ENCODE measurements at places on chromosomes 7 and 10. TPM values are rescaled to one million over a fixed set of nuclear protein-coding genes. Genes with fewer than 3 reads are reported as not detected.

The CHN2 gene
- 12.3 TPM for polyA plus RNA-seq

GRCh38 chr7:155593461-155594162 is 47.3 kb upstream of the CNPY1 start:
- no peak for DNase-seq

The GNG11 gene
- polyA plus RNA-seq, result 18.0 TPM

GRCh38 chr10:61842755-61843497 is 58.6 kb upstream of the ARID5B start:
- DNase-seq, result no peak

DNA sequence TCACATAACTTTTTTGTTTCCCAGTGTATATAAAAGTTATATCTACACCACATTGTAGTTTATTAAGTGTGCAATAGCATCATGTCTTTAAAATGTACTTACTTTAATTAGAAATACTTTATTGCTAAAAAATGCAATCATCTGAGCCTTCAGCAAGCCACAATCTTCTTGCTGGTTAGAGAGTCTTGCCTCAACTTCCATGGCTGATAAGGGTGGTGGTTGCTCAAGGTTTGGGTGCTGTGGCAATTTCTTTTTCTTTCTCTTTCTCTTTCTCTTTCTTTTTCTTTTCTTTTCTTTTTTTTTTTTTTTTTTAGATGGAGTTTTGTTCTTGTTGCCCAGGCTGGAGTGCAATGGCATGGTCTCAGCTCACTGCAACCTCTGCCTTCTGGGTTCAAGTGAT is 360.0 kb downstream of the MAGI2 start:
- DNase-seq, result no peak

The MSMB gene
- polyA plus RNA-seq, result 11.0 TPM

The WAPL gene
- 19.4 TPM for polyA plus RNA-seq

DNA sequence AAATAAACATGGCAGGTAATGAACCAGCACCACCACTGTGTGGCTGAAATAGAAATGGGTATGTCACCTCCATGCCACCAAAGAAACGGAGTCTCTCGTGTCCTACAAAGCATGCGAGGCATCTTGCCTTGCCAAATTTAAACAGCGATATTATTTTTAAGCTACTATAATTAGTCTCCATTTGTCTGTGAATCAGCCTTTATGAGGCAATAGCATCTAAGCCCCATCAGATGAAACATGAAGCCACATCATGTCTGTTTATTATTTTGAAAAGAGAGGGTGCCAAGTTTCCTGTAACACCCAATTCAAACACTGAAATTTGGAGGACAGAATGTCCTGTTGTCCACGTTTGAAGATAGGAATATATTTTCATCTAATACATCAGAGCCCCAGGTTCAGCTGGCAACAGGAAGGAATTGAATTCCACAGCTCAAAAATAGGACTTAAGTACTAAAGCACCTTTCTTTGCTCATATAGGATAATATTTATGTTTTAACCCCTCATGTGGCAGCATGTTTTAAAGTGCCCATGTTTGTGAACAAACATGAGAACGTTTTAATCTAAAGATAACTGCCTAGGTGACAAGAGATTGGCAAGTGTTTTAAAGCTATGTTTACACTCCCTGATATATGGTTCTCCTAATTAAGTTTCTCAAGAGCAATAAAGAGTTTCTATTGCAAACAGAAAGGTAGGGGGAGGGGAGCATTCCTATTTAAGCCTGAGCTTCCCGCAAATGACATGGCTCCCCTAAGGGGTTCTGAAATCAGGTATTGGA is 86.8 kb downstream of the SORBS1 start:
- peak; percentile 70 for DNase-seq

The PLAC9 gene
- 92.9 TPM for polyA plus RNA-seq

- no peak for DNase-seq
These were observed 285.8 kb upstream of the SP4 start for GRCh38 chr7:21142081-21142480.

The NACAD gene
- 3.9 TPM for polyA plus RNA-seq

The MNX1 gene
- 1.4 TPM for polyA plus RNA-seq

DNA sequence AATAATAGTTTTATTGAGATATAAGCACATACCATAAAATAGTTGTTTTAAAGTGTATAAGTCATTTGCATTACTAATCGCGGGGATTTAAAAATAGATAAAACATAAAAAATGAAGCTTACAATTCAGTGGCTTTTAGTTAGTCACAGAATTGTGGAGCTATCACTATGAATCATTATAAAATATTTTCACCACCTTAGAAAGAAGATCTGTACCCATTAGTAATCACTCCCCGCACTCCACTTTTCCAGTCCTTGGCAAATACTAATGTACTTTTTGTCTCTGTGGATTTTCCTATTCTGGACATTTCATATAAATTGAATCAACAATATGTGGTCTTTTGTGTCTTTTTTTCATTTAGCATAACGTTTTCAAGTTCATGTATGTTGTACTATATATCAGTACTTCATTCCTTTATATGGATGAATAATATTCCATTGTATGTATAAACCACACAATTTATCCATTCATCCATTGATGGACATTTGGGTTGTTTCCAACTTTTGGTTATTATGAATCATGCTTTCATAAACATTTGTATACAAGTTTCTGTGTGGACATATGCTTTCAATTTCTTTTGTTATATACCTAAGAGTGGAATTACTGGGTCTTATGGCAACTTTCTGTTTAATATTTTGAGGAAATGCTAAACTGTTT is 162.5 kb downstream of the MAGI2 start:
- DNase-seq, result no peak

The LRRC18 gene
- not detected for polyA plus RNA-seq

GRCh38 chr10:109877546-109877945 is 45.8 kb downstream of the XPNPEP1 start:
- no peak for DNase-seq

DNA sequence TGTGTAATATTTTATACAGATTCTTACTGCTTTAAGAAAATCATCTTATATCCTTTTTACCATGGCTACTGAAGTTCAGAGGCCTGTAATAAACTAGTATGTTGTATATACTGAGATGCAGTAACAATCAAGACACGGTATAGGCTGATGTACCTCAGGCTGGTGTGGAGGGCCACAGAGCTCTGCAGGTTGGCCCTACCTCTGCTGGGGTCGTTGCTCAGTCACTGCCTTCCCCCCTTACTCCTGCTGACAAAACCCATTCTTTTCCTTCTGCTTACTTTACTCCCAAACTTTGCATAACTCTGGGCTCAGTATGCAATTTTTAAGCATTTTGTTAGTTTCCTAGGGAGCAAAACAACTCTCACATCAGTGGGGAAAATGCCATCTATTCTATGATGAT is 200.1 kb upstream of the FOXP2 start:
- DNase-seq, result no peak

- no peak for DNase-seq
These were observed 18.5 kb upstream of the SERPINE1 start for GRCh38 chr7:101108330-101108857.

GRCh38 chr10:8544057-8544380 is 489.5 kb downstream of the GATA3 start:
- DNase-seq, result peak; percentile 11

The LAMB4 gene
- 3.1 TPM for polyA plus RNA-seq

DNA sequence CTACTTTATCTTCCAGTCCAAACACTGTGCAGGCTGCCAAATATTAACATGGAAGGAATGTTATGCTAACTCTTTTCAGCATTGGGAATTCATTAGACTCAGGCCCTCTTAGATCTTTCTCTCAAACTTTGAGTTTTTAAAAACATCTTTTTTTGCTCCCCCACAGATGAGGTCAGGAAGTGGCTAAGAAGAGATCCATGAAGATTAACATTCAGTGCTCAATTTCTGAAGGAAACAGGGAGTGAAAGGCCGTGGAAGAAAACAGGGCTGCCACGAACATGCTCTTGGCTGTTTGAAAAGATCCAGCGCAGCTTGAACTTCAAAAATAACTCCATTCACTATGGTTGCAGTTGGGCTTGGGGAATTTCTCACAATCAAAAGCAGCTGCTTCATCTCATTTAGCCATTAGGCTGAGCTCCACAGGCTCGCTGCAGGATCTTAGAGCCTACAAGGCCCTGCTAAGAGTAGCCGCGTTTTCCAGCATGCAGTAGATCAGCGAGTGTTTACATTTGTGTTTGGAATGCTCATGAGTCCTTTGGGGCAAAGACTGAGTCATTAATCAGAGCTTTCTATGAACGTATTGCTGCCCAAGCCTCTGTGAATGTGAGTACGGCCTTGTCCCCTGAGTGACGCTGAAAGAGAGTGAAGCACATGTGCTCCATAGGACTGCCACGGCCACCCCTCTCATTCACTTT is 41.2 kb upstream of the TNS3 start:
- DNase-seq, result peak; percentile 85

The DGKB gene
- 0.35 TPM for polyA plus RNA-seq

GRCh38 chr10:131568866-131569265 is 257.3 kb upstream of the TCERG1L start:
- DNase-seq, result no peak

DNA sequence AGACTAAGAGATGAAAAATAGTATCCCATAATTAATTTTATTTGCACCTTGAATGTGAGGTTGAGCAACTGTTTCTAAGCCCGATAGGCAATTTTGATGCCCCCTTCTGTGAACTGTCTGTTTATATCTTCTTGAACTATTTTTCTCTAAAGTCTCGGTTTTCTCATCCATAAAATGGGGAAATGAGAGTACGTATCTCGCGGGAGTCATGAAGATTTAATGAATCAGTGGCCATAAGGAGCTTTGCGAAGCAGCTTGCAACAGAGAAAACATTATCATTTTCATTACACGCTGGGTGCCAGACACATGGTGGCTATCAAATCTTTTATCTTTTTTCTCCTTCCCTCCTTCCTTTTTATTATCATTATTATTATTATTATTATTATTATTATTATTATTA is 108.1 kb upstream of the CARD11 start:
- no peak for DNase-seq

DNA sequence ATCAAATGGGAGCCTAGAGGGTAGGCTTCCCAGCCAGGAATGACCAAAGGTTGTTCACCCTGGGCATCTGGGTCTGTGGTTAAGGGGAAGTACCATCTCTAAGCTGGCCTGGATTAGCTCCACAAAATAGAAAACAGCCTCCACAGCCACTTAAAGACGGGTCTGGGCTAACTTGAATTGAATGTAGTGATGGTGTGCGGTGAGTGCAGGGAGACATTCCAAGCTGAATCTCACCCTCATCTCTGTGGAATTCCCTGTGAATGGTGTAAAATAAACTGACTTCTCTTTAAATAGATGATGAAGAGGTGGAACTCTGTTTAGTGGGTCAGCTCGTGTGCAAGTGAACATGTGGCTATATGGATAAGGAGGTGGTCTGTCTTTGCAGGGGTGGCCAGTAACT is 251.0 kb downstream of the DYNC1I1 start:
- DNase-seq, result no peak

DNA sequence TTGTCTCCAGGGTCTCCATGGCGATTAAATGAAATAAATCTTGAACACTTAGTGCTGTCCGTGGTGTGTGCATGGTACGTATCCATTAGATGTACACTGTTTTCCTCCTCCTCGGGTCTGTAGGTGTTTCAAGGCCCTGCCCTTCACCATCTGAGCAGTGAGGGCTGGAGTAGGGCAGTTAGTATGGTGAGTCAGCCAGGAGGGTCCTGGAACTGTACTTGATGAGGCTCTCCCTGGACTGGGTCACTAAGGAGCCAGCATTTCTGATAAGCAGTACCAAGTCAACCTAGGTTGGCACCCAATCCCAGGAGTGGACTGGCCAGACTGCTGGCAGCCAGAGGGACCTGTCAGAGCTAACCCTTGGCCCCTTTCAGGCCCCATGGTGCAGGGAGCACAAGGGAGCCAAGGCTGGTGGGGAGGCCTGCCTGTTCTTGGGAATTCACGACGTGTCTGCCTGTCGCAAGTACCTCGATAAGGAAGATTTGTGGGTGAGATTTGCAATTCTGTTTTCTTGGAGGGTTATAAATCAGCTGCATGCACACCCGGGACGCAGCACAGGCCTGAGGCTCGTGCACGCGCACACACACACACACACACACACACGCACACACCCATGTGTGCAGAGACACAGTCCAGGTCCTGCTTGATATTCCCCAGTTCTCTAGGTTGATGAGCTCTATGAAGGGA is 114.2 kb downstream of the ZMIZ1 start:
- peak; percentile 47 for DNase-seq

The SEPHS1 gene
- polyA plus RNA-seq, result 41.5 TPM

- no peak for DNase-seq
These were observed 49.7 kb downstream of the UNC5B start for GRCh38 chr10:71262027-71262426.

The SLC16A9 gene
- 2.0 TPM for polyA plus RNA-seq

- no peak for DNase-seq
These were observed 48.2 kb upstream of the FXYD4 start for GRCh38 chr10:43323245-43323644.

The XRCC2 gene
- 1.2 TPM for polyA plus RNA-seq

GRCh38 chr10:112588225-112588990 is 141.4 kb downstream of the VTI1A start:
- no peak for DNase-seq

DNA sequence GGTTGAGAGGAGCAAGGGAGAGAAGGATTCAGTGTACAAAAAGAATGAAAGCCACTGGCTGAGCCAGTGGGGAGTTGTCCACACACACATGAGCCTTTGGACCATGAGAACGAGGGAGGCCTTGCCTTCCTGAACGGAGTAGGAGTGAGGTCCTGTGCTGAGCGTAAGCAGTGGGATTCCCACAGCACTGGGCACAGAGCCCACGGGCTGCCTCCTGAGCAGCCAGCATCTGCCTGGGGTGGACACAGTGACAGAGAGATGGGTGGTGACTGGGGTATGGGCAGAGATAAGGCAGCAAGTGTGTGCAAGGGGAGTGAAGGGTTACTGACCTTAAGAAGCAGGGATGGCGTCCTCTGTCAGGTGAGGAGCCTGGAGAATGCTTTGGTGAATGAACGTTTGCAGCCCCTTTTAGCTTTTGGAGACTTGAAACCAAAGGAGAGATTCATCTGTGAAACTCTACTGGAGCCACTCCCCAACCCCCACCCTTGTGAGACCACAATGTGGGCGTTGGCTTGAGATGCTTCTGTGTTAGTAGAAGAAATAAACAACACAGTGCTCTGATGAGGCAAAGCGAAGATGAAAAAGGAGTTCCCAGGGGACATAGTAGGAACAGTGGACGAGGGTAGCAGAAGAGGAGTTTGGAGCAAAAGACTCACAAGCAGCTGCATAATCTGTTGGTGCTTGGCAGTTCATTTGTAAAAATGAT is 56.5 kb downstream of the FIGNL1 start:
- no peak for DNase-seq

The CCDC146 gene
- 2.4 TPM for polyA plus RNA-seq

DNA sequence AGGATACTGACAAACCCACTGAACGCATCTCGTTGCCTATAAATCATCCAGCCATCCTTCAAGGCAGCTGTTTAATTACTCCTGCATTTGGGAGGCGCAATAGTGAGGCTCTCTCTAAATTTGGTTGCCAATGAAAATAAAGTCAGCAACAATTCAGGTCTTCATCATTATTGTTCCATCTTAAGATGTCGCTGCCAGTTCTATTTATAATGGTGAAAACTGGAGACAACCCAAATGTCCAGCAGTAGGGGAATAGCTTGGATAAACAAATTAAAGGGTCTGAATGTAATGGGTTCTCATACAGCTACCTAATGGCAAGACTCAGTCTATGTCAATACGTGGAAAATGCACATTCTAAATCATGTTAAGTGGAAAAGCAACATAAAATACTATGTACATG is 120.1 kb upstream of the PLXNA4 start:
- no peak for DNase-seq

GRCh38 chr10:43076311-43076875 is 476 bp upstream of the RET start:
- no peak for DNase-seq

GRCh38 chr10:118980870-118981269 is 48.6 kb upstream of the NANOS1 start:
- no peak for DNase-seq

- DNase-seq, result no peak
These were observed 57.2 kb upstream of the ANK3 start for GRCh38 chr10:60446851-60447250.

All from hepatocyte (in vitro differentiated cells).